ENCODE measurements at places on chromosomes 12 and 14.
A peak's percentile ranks its signal among the peaks of the same experiment; 100 is the strongest.

GRCh38 chr12:99976762-99977161 is 8.0 kb downstream of the ANKS1B start:
- no peak for DNase-seq

GRCh38 chr12:15534874-15535273 is 212.6 kb downstream of the PTPRO start:
- DNase-seq: no peak

DNA sequence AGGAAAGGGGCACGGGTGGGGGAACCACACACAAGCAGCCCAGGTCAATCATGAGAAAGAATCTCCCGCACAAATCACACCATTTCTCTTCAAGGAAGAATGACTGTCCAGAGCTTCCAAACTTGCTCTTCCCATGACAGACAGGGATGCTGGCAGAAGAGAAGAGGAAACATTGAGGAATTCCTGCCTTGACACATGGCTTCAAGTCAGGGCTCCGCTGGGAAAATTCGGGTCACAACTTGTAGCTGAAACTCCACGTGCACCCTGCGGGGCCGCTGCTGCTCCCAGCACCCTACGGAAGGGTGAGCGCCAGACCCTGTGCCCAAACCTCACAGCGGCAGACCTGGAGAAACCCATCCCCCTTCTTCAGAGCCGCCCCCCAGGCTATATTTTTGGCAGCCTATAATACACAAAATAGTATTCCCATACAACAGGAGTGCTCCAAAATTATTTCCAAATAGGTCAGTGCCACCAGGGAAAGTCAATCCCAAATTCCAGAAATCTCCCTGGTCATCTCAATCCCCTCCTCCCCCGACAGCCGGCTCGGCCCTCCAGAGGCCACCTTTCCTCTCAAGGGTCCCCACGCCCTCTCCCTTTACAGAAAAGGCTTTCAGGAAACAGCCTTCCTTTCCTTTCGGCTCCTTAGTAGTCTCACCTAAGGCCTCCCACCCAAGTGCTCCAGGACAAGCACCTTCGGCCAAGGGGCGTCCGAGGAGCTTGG is 1.3 kb downstream of the TMEM132D start:
- DNase-seq: no peak

- DNase-seq: peak; percentile 16
Measured at GRCh38 chr14:85535991-85536832, 6.3 kb downstream of the FLRT2 start.

GRCh38 chr14:101007004-101007614 is 103.6 kb upstream of the RTL1 start:
- no peak for DNase-seq

- DNase-seq: no peak
Measured at GRCh38 chr12:51549637-51550036, 41.4 kb upstream of the SCN8A start.

DNA sequence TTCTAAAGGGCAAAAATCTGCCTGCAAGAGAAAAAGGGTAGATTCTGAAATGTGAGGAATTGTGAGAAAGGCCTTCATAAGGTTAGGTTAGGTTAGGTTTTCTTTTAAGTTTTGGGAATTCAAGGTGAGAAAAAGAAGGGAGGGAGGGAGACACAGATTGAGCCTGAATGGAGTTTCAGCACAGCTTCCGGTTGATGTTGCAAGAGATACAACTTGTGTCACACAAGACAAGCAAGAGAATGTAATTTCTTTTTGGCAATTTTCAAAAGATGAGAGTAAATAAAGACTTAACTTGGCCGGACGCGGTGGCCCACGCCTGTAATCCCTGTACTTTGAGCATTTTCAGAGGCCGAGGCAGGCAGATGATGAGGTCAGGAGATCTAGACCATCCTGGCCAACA is 63.8 kb downstream of the CPSF2 start:
- no peak for DNase-seq

- peak; percentile 55 for DNase-seq
Measured at GRCh38 chr14:104805326-104805678, 4.4 kb downstream of the ZBTB42 start.

DNA sequence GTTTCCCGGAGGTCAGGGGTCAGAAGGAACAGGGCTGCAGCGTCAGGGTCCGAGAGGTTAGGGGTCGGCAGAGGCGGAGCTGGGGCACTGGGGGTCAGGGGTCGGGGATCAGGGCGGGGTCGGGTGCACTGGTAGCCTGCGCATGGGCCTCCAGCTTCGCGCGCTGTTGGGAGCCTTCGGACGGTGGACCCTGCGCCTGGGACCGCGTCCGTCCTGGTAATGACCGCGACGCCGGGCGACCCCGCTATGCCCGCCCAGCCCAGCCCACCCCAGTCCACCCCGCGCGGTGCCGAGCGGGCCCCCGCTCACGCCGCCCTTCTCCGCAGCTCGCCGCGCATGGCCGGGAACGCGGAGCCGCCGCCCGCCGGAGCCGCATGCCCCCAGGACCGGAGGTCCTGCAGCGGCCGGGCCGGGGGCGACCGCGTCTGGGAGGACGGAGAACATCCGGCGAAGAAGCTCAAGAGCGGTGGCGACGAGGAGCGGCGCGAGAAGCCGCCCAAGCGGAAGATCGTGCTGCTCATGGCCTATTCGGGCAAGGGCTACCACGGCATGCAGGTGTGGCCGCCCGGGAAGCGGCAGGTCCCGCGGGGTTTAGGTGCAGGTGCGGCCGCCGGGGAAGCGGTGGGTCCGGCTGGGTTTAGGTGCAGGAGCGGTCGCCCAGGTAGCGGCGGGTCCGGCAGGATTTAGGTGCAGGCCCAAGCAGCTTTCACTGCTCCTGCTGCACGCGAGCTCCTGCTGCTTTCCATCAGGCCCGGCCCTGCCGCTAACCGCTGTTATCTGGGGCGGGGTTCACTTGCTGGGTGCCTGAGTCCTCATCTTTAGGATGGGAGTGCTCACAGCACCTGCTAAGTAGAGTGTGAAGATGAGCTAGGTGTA is 743 bp downstream of the PUS1 start:
- DNase-seq: no peak

DNA sequence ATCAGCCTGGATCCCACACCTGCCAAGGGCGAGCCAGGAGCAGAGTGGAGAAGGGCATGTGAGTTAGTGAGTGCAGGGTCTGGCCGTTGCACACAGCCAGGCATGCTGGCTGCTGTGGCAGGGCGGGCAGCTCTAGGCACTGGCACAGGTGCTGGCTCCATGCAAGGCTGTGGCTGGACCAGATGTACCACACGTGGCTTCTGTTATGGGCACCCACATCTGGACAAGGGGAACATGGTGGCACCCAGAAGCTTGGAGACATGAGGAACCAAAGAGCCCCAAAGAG is 20.1 kb downstream of the SERPINA3 start:
- DNase-seq: no peak

DNA sequence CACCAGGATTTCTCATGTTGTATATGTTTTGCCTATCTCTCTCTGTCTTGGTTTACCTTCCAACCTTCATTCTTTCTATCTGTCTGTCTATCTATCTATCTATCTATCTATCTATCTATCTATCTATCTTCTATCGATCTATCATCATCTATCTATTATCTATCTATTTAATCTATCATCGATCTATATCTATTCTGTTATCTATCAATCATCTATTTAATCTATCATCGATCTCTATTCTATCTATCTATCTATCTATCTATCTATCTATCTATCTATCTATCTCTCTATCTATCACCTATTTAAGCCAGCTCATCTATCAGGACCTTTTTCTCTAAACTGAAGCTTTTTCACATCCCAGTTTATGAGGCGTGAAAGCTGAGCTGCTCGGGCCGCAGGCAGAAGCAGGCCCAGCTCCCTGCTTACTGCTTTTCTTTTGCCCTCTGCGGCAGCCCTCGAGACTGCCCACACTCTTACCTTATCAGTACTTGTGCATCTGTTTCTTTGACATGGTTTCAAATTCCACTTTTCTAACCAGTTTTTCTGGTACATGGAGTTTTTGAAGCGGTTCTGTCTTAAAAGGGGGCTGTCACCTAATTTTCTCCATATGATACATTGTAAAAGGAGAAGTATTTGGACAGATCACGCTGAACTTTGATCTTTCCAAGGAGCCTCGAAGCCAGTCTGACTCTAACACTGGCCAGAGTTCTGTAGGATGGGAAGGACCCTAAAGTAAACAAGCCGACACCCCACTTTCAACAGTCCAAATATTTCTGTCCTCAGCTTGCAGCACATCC is 44.4 kb upstream of the GSG1 start:
- DNase-seq: no peak

DNA sequence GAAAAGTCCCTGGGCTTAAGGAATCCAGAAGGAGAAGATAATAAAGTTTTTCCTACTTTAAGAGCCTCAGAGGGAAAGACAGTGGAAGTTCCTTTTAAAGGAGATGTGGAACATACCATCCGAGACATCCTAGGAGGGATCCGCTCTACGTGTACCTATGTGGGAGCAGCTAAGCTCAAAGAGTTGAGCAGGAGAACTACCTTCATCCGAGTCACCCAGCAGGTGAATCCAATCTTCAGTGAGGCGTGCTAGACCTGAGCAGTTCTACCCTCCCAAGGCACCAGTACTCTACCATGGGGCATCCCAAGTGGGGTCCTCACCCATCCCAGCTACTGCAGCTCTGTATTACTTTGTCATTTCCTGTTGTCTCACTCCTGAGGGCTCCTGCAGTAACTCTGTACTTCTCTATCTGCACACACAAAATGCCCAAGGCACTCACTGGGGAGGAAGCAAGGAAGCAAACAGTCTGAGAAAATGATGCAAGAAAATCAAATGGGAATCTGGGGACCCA is 3.8 kb downstream of the TINF2 start:
- DNase-seq: no peak

GRCh38 chr12:15180325-15180724 is 40.9 kb downstream of the RERG start:
- no peak for DNase-seq

- no peak for DNase-seq
Measured at GRCh38 chr14:85695300-85695699, 165.4 kb downstream of the FLRT2 start.

GRCh38 chr14:105859717-105860614 is 333.6 kb downstream of the TMEM121 start:
- no peak for DNase-seq

DNA sequence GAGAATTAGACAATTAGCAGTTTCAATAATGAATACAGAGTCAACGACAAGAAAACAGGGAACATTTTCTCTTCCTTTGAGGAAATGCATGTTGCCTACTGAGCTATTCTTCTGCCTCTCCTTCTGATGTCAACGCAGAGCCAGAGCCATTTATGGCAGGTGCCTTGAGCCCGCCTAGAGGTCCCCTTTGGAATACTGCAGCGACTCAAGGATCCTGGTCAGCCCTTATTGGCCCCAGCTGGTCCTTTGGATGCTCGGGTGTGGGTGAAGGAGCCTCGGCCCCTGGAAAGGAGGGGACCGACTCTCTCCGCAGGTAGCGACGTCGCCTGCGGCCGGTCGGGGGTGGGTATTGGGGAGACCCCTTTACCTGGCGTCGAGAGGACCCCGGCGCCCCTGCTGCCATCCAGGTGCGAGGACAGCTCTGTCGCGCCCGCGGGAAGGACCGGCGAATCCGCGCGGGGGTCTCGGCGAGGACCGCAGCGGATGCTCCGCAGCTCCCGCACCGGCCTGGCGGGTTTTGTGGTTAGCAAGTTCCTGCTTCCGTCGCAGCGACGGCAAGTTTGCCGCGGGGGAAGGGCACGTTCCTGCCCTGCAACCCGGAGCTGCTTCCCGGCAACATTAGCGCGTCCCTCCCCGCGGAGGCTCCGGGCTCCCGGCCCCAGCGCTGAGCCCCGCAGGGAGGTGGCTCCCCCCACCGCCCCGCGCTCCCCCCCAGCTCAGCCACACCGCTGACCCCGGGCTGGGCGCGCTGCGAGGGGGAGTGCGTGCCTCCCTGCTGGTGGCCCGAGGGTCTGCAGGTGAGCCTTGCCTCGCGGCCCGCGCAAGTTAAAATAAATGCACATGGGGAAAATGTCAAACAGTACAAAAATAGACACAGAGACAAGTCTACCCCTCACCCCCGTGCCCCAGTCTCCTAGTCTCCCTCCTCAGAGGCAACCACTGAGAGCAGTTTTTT is at the start of gene MANSC1:
Gene MANSC1, minus strand, starts transcription at position 532 of the 955 bp plus-strand sequence. CDS start 6,928 bp downstream, outside the sequence.
- DNase-seq: no peak

DNA sequence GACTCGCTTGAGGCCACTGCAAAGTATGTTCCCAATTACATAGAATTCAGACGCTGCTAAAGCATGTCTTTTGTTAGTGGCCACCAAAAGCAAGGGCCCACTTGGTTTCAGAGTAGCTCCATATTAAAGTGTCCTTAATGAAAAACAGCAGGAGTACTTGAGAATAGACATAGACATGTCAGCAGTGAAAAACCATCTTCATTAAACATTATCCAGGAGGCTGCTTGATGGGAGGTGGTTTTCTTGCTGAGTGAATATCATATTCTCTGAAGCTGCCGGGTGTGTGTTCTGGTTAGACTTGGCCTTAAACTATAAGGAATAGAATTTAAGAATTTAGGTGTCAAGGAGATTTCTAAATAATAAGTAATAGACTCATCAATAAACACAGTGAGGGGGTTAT is 79.5 kb upstream of the CCDC198 start:
- DNase-seq: no peak
